ENCODE measurements at places on chromosomes 11 and 22.
A peak's percentile ranks its signal among the peaks of the same experiment; 100 is the strongest.

- DNase-seq, result no peak
These were observed 10.5 kb downstream of the ENTHD1 start for GRCh38 chr22:39883057-39883456.

DNA sequence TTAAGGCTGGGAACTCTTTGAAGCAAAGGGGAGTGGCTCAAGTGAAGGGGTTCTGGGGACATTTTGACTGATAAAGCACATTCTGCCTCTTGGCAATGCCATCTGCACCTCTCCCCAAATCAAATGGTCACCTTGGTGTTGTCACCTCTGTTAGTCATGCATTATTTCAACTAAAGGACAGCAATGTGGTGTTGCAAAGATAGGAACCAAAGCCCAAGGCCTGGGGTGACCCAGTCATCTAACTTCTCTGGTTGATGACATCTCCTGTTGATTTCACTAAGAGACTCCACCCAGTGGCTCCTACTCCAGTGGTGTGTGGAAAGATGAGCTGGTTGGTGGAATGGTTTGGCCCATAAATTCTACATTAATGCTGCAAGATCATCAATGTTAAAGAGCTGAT, 7.8 kb upstream of the MS4A1 start:
- no peak for DNase-seq

- peak; percentile 74 for DNase-seq
These were observed 72.1 kb upstream of the CD44 start for GRCh38 chr11:35066783-35067423.

DNA sequence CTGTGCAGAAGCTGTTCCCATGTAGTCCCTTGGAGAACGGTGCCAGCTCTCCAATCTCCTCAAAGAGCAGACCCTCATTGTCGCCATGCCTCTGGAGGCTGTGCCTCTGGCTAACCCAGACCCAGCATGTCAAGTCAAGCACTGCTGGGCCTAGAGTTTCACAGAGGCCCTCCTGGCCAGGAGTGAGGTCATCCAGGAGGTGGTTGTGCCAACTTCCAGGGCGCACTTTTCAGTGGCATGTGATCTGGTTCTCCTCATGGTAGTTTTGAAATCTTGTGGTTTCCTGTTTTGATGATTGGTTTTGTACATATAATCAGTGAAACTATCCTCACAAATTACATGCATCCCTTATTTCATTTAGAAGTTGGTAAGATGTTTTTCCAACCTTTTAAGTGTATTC, 78.9 kb downstream of the PPFIBP2 start:
- peak; percentile 1 for DNase-seq

Data from CD4-positive, alpha-beta T cell treated with Interleukin-4 for 4 hours (primary cell).